ENCODE measurements at places on chromosomes 5 and 9.

- DNase-seq, result no peak
Observed at GRCh38 chr9:110801426-110801825, 132.8 kb downstream of the MUSK start.

DNA sequence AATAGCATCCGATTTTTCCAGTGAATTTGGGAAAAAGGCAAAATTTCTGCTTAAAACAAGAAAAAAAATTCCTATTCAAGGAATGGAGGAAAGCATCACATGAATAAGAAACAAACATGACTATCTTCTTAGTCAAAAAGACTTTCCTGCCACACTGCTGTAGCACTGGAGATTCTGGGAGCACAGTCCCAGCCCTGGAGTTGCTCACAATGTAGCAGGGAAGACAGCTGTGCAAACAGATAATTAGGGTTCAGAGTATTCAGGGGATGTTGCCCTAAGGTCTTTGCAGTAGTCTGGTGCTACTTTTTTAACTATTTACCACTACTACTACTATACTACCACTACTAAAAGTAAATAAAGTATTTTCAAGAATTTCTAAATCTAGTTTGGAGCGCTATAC is 86.5 kb downstream of the BNC2 start:
- no peak for DNase-seq

GRCh38 chr5:59491945-59492344 is 401.6 kb downstream of the PDE4D start:
- no peak for DNase-seq

DNA sequence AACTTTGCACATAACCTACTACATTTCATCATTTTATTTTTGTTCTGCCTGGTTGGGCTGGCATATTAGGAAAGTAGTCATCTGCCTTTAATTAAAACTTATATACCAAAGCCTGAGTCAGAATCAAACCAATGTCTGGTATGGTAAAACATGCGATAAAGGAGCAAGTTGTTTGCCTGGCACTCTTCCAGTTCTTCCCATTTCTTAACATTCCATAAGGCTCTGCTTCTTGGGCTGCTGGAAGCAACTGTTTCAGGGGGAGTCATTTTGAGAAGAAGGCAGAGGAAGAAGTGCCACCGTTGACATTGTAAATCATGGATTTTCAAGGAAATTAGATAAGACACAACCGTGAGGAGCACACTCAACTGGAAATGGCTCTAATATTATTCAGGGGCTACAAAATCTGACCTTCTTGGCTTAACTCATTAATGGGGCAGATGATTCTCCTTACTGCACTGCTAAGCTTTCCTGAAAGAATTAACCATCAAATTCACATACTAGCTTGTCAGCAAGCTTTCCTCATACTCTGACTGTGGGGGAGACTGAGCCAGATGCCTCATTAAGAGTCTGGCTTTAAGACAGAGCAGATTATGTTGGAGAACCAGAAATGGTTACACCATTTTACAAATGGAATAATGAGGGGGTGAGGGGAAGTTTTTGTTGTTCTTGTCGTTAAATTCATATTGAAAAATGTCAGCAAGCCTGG is 391.0 kb downstream of the TMEM232 start:
- no peak for DNase-seq

DNA sequence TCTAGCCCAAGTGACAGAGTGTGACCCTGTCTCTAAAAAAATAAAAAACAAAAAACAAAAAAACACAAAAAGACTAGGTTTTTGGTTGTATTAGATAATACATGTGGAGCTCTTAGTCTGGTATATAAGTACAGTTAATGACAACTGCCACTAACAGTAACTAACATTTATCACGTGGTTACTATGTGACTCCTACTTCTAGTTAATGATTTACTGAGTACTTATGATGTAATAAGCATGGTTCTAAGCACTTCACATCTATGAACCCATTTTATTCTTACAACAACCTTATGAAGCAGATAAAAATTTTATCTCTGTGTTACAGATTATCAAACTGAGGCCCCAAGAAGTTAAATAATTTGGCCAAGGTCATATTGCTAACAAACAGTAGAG is 6.1 kb upstream of the TMEFF1 start:
- no peak for DNase-seq

- no peak for DNase-seq
Observed at GRCh38 chr9:38668791-38669466, 48.5 kb upstream of the ANKRD18A start.

DNA sequence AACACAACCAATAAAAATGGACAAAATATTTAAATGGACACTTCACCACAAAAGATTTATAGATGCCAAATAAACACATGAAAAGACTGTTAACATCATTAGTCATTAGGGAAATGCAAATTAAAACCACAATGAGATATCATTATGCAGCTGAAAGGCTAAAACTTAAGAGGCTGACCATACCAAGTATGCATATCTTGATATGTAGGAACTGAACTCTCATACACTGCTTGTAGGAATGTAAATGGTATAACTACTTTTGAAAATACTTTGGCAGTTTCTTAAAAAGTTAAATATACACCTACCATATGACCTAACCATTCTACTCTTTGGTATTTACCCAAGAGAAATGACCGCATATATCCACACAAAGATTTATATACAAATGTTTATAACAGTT is 13.6 kb upstream of the ADAMTS12 start:
- no peak for DNase-seq
